ENCODE measurements at places on chromosomes 7 and 10.

DNA sequence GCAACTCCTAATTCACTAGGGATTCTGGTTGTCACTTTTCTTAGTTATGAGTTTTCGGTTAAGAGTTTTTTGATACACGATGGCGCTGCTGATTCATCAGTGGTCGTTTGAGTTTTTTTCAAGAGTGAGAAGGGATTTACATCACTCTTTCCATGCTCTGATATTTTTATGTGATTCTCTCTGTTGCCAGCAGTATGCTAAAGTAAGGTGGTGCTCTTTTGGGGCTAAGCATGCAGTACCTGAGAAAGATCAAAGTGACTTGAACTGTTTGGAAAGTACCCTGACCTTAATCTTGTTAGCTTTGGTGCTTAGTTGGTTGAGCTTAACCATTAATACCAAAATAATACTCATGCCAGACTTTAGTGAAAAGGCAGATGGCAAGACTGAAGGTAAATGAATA is 28.1 kb downstream of the STAMBPL1 start:
- DNase-seq = no peak

DNA sequence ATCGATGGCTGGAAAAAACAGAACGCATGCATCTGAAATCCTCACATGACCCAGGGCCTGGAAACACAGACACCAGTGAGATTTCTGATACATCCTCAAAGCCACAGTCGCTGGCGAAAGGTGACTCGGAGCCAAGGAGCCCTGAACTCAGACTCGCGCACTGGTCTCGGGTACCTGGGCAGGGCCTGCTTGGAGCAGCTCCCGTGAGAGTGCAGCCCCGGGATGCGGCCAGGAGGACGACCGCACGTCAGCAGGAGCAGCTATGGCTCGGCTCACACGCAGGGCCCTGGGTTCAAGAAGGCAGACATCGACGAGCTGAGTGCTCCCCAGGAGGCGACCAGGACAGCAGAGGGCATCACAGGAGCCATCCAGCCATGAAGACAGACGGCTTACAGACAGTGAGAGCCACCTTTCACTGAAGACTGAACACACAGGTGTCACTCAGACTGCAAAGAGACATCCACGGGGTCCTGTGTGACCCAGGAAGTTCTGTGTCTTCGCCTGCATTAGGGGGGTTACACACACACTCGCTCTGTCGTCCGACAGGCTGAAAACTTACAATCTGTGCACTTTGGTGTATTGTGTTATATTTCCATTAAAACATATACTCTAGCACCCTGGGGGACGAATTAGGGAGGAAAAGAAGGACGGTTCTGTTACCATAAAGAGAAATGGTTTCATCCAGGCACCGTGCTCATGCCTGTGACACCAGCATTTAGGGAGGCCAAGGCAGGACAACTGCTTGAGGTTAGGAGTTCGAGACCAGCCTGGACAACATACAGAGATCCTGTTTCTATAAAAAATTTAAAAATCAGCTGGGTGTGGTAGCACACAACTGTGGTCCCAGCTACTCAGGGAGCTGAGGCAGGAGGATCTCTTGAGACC is 227.7 kb downstream of the MAD1L1 start:
- no peak for DNase-seq

GRCh38 chr7:157930441-157930840 is 593.6 kb downstream of the DNAJB6 start:
- DNase-seq = no peak

- no peak for DNase-seq
Measured at GRCh38 chr10:96188916-96189315, 58.8 kb downstream of the ZNF518A start.

DNA sequence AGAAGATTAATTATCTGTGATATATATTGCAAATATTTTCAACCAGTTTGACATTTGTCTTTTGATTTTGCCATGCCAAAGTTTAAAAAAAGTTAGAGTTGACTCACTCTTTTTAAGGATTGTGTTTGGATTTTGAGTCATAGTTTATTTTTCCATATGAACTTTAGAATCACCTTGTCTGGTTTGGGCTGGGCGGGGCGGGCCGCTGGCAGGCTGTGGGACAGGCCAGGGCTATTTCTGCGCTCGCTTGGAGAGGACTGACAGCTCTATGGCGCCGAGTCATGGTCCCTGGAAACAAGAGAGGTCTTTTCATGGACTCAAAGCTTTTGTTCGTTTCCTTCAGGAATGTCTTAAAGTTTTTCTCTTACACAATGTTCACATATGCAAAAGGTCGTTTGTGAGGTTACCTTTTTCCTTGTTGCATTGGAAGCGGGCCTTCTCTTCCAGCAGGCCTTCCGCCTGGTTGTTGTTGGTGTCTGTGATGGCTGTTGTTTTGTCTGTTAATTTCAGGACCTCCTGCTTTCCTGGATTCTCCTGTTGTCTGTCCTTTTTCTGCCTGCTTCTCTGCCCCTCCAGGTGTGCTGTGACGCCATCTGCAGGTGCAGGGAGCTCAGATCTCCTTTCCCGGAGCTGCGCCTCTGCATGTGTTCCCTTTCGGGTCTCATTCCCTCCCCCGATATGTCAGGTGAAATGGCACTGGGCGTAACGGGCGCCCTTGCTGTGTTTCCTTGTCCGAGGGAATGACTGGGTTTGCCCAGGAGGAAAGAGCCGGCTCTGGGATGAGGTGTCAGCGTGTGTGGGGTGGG is 53.8 kb downstream of the INPP5A start:
- DNase-seq = no peak

DNA sequence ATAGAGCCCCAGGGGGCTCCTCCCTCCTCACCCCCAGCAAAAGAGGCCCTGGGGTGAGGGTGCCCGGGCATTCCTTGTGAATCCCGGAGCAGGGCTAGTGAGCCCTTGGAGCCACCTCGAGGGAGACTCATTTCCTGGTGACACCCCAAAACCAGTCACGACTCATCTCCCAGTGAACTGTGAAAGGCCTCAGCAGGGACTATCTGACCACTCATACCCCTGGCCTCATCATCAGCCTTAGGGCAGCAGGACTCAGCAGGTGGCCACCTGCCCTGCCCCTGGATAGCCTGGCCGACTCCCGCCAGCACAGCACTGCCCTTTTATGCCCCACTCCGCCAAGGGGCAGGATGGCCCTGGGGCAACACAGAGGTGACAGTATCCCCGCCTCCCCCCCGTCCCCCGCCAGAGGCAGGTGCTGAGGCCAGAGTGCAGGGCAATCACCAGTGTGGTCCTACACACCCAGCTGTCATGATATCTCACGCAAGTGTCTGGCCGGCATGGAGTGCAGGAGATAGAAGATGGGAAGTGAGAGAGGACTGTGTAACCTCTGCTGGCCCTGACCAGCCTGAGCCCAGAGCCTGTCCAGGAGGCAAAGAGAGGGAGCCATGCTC is 3.2 kb downstream of the SNCG start:
- no peak for DNase-seq

DNA sequence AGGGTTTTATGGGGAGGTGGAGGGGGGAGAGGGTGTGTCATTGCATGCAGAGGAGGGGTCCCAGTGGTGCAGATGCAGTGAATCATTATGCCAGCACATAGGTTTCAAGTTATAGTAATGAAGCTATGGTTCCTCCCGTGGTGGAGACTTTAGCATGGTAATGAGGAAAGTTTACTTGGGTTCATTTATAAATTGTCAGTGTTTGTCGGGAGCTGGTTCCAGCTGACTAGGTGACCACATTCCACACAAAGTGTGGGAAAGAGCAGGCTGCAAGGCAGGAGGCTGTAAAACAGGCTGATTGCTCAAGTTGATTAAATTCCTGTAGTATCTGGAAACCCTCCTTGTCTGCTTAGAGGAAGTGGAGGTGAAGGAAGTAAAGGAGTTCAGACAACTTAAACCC is 78.9 kb downstream of the SRI start:
- DNase-seq = no peak

DNA sequence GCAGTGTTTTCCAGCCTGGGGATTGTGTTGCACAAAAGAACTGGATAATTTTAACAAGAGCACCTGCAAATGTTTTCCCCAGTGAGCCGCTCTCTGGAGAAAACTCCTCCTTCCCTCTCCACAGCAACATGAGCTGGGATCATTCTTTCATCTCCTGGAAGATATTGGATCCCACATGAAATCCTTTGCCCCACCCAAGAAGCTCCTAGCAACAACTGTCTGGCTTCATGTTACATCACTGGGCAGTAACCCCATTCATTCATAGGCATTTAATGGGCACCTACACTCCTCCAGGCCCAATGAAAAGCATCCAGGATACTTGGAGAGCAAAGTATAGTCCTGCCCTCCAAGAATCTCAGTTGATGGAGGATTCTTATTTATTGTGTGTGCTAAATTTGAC is 27.2 kb downstream of the LSM5 start:
- DNase-seq = no peak

DNA sequence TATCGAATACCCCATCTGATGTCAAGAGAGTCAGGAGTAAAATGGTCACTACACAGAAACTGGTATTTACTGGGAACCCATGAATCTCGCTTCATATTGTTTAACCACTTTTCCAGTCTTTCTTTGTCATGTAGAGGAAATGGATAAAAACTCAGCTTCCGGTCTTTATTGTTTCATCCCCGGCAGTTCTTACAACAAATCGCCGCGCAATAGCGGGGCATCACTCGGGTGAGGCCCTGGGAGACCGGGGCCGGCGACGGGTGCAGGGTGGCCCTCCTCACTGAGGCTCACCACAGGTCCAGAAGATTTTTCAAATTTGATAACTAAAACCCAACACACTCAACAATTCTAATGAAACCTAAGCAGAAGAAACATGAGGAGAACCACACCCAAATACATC is 35.6 kb upstream of the PTPRN2 start:
- no peak for DNase-seq

DNA sequence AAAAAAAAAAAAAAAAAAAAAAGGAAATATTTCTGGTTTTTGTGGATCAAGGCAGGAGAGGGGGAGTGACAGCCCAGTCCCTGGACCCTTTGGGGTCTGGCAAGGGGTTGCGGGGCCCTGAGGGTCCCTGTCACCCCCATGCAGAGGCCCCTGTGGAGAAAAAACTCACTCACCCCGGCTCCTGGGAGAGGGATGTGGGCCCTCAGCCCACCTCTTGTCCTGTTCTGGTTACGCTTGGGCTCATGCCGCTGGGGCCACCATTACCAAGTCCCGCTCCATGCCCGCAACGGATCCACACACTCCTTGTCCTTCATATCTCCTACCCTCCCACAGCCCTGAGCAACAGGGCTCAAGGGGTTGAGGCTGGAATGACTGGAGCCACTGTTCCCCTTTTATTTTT is 1.0 kb upstream of the TMEM184A start:
- no peak for DNase-seq

DNA sequence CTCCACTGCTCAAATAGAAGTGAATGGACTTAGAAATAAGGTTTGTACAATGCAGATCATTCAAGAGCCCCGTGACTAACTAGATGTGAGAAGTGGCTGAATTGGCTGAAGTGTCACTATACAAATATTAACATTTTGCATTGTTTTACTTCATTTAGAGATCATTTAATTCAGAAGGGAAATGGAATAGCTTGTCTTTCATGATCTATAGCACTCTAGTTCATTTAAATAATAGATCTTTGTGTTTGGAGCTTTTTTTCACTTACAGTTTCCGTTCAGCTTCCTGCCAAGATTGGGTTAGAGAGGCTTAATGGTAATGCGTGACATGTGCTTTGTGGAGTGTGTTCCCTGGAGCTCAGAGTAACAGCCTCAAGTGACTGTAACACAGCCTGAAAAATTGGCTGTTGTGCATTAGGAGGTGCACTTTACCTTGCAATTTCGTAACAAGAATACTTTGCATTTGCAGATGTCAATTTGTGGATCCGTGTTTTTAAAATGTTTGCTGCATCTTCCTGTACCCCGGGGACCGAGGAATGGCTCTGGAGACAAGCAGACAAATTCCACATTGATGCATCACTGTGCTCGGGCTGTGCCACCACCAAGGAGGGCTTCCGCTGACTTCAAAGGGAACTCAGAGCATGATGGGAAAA is 170.3 kb downstream of the NRP1 start:
- no peak for DNase-seq

DNA sequence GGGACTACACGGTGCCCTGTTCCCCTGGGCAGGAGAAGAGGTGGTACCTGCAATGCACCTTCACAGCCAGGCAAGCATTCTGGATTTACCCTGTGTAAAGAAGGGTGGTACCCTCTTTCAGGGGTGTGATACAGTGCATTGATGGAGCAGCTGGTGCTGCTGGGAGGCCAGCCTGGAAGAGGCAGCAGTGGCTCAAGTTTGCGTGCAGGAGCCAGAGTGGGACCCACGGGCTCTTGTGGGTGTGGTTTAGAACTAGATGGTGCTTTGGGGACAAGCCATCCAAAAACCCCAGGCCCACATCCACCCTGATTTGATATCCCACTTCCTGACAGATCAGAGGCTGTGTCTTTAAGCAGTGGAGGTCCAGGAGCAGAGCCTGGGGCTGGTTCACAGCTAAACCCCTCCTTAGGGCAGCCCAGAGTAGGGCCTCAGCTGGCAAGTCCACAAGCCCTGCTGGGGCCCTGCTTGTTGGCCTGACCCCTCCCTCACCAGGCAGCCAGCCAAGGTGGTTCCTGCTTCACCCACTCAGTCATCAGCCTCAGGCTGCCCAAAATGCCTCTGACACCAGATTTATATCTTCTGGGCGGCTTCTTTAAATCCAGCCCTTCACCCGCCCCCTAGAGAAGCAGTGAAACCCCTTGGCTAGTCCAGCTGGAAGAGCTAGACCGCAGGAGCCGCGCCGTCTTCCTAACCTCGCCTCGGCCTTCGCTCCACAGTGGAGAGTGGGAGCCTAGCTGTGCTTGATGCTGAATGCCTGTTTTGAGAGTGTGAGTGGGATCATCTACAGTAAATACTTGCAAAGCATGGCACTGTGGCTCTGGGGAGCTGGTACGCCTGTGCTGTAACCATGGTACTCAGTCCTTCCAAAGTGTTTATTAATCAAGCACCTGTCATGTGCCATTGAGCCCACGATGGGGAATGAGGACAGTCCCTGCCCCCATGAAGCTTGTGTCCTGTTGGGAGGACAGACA is 1.4 kb upstream of the ASIC3 start:
- DNase-seq = no peak

DNA sequence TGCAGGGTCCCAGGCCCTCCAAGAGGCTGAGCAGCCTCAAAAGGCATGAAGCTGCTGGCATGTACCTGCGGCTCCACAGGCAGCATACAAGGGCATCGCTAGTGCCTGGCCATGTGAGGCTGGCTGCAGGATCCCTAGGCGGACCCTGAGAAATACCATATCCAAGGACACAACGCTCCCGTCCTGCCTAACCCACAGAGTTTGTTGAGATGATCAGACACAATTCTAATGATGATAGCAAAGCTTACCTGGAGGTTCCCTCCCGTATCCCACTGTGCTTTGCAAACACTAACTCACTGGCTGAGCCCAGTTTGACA is 17.3 kb downstream of the CLRN3 start:
- no peak for DNase-seq

- no peak for DNase-seq
Measured at GRCh38 chr10:100568912-100569311, 33.2 kb downstream of the HIF1AN start.

GRCh38 chr7:118080947-118081346 is 103.0 kb upstream of the LSM8 start:
- DNase-seq = no peak

GRCh38 chr10:29056729-29057128 is 232.1 kb upstream of the LYZL1 start:
- DNase-seq = no peak
